ENCODE measurements at places on chromosomes 1 and 21.

- no peak for DNase-seq
Observed at GRCh38 chr1:30940541-30940940, 32.0 kb upstream of the SDC3 start.

DNA sequence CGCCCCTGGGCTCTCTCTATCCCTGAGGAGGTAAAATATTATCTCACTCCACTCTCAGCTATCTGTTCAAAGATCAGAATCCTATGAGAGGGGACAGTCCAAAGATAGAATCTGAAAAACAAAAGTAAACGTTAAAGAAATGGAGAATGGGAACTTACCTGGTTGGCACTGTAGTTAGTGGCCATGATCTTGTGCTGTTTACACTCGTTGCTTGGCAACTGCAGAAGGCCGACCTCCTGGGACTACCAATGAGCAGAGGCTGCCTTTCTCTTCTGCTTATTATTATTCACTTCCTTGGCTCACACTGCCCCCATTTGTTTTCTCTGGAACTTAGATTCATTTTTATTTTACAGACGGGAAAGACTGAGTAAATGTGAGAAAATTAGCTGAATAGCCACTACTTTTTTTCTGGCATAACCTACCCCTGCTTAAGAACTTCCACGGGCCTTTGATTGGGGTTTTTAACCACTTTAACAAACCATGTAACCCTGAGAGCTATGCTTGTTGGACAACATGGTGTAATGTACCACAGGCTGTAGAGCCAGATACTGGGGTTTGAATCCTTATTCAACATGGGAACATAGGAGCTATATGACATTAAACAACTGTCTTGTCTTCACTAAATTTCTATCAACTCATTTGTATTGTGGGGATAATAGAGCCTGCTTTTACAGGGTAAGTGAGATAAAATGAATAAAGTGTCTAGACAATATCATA is at the start of gene CFAP126:
Gene CFAP126 (minus strand): TSS at position 193 of the 717 bp plus-strand sequence. CDS start 8 bp downstream, at position 185.
- peak; percentile 75 for DNase-seq

- no peak for DNase-seq
Observed at GRCh38 chr1:239997515-239998311, 94.0 kb upstream of the FMN2 start.

GRCh38 chr1:180168786-180169639 is 14.3 kb downstream of the QSOX1 start:
- peak; percentile 70 for DNase-seq

- peak; percentile 98 for DNase-seq
Observed at GRCh38 chr1:147757015-147757990, 3.1 kb downstream of the GJA5 start.

- DNase-seq: no peak
Observed at GRCh38 chr1:230124186-230125128, 57.4 kb downstream of the GALNT2 start.

- peak; percentile 91 for DNase-seq
Observed at GRCh38 chr1:91021686-91022517, at the start of gene ZNF644. Gene ZNF644 (minus strand): TSS chr1:91022035. CDS start chr1:90982353, 39,682 bp downstream.

DNA sequence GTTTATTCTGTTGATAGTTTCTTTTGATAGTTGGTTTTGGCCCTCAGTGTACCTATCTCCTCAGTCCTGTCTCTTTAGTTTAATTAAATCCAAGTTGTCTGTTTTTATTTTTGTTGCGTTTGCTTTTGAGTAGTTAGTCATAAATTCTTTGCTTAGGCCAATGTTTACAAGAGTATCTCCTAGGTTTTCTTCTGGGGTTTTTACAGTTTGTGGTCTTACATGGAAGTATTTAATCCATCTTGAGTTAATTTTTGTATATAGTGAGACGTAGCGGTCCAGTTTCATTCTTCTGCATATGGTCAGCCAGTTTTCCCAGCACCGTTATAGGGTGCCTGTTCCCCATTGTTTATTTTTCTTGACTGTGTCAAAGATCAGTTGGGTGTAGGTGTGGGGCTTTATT is 139.4 kb downstream of the POU2F1 start:
- no peak for DNase-seq

- no peak for DNase-seq
Observed at GRCh38 chr1:70434253-70434859, 23.3 kb downstream of the CTH start.
